ENCODE measurements at places on chromosomes 3 and 15.
A peak's percentile ranks its signal among the peaks of the same experiment; 100 is the strongest.

- no peak for ATAC-seq
Measured at GRCh38 chr15:60065951-60066350, 61.8 kb downstream of the FOXB1 start.

- ATAC-seq: no peak
Measured at GRCh38 chr3:98930413-98930812, 28.9 kb upstream of the DCBLD2 start.

GRCh38 chr3:56089739-56090138, 378.5 kb downstream of the ERC2 start:
- no peak for ATAC-seq

DNA sequence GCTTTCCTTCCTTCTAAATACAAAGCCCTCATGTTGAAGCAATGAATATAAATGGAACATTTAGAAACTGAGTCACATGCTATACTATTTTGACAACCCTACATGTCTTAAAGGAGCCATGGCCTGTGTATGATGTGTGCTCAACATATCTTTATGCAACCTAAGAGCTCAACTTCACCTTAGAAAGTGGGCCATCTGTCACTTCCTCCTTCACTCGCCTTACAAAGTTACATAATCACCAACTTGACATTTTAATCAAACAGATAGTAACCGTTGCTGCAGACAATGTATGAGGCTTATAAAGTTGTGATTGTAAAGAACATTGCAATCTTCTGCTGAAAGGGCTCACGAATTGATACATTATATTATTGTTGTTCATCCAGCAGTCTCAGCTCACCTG, 163.6 kb downstream of the SERPINI1 start:
- ATAC-seq: no peak

DNA sequence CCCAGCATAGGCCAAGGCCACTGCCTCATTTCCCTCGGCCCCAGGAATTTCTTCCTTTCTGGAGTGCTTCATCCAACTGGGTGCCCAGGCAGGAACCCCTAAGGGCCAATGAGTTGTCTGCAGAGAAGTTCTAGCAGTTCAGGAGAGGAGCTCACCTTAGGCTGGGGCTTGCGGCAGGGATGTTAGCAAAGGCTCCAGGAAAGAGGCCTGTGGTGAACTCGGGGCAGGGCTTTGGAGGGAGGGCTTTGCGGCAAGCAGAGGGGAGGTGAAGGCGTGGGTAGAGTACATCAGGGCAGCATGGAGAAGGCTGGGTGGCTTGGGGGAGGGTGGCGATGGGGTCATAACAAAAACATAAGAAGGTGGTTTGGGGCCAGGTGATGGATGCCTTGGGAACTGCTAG, 1.1 kb downstream of the GHRL start:
- ATAC-seq: no peak

DNA sequence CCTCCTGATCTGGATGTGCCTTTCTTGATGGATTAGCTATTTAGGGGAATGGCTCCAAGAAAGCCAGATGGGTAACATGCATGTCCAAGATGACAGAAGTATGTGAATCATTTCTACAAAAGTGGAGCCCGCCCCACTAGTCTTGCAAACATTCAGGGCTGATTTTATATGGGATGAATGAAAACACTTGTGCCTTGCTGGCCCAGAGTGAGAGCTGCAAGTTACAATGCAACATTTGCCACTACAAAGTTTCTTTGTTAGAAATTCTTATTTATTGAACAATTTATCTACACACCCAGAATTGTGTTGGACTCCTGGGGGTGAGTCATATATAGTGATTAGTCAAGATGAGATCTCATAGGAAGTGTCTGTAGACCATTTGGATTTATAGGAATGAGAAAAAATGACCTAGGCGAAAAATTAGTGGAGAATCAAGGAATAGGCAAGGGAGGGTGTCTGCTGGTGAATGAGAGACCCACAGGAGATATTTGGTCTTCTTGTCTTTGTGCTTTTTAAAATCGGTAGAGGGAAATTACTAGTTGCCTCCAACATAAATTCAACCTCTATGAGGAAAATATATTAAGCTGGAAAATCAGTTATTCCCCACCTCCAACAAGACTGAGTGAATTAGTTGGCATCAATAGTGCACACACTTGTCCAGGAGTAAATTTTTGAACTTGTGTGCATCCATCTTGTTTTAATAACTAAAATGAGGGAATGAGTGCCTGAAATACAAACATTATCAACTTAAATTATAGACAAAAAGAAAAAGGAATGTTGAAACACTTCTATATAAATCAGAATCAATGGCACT, 53.5 kb upstream of the DCBLD2 start:
- ATAC-seq: no peak

GRCh38 chr3:118740722-118741290, 293.8 kb downstream of the IGSF11 start:
- ATAC-seq: no peak

GRCh38 chr3:196813903-196814302, 53.8 kb upstream of the SENP5 start:
- ATAC-seq: peak; percentile 85

DNA sequence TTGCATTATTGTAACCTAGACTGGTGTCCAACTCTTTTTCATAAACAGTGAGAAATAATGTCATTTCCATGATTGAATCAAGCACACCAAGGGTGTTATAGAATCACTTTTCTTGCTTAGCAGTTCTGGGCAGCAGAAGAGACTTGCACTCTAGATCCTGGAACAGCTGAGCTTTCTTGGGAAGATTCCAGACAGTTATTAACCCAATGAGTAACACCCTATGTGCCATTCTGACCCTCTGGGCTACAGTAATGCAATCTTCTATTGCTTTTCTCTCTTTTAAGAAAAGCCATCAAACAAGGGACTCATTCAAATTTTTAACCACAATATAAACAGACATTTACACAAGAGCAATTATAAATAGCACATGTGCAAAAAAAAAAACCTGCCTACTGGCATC, 39.3 kb upstream of the USP3 start:
- no peak for ATAC-seq

DNA sequence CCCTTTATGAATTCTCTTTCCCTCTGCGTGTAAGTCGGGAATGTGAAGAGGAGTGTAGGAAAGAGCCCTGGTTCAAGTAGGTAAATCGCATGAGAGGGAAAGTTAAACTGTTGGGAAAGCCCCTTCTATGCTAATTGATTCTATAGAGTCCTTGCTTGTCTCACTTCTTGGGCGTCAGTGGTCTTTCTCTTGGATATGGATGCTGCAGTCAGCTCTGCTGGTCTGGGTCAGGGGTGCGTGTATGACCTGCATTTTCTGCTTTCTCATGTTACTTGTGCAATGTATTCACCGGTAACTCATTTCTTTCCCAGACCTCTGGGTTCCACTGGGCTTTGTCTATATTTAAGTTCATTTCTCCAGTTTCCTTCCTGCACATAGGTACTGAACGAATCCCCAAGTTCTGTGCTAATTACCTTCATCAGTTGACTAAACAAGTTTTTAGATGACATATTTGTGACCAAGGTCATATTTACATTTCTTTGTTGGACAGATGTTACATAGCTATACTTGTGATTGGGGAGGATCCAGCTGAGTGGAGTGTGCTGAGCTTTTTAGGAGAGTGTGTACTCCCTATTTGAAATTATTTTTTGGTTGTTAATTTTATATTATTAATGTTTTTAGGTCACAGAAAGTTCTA, 1.4 kb downstream of the SETD5 start:
- no peak for ATAC-seq

DNA sequence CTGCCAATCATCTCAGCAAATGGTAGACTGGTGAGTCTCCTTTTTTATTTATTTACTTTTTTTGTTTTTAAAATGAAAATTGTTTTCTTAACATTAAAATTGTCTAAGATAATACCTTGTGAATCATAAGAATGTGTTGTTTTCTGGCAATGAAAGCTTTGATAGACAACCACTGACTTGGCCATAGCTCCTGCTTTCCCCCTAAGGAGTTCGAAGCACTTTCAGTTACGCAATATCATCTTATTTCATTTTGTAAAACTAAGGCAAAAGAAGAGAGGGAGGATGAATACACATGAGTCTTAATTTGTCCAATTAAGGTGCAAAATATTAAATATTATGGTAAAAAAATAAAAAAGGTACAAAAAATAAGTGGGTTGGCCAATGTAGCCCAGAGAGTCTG, 74.8 kb upstream of the PLCL2 start:
- ATAC-seq: no peak

DNA sequence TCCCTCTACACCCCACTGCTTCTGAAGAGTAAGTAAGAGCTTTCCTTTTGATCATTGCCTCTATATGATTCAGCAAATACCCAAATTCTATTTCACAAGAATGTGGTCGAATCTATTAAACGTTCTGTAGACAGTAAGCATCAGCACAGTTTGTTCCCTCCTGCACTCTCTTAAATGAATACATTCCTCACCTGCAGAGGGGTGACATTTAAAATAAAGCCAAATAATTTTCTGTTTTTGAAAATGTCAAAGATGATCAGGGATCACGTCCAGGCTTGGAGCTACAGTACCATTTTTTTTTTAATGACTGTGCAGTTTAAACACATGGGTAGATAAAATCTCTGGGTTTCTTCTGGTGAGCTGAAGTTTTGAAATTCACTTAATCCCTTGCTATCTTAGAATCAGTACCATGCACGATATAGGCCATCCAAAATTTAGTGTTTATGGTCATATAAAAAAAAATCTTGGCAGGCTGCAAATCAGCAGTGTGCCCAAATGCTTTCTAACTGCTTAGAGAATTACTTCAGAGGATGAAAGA, 12.8 kb downstream of the PYDC2 start:
- ATAC-seq: no peak

- ATAC-seq: no peak
Measured at GRCh38 chr15:45134682-45135604, 5.1 kb downstream of the DUOX1 start.

DNA sequence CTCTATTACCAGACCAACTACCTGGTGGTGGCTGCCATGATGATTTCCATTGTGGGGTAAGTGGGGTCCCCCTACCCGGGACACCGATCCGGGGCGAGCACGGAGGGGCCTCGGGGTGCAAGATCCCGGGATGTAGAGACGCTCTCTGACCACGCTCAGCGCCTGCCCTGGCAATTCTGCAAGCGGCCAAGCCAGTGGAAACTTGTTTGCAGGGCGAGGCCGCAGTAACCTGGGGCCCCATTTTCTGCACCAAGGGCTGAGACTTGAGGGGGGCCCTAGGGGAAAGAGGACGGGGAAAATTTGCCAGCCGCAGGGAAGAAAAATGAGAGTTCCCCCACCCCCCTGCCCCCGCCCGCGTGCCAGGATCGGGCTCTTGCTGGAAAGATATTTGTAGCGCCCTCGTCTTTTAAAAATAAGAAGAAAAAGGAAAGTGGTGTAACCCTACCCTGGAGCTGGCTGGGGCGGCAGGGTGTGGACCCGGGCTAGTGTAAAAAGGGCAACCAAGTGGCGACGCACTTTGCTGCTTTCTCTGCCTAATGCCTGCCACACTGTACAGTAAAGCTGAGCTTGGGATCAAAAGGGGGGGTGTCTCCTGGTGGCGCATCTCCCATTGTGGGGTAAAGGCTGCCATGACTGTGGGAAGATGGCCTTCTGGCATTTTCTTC, 563 bp downstream of the ARL6IP5 start:
- peak; percentile 50 for ATAC-seq

DNA sequence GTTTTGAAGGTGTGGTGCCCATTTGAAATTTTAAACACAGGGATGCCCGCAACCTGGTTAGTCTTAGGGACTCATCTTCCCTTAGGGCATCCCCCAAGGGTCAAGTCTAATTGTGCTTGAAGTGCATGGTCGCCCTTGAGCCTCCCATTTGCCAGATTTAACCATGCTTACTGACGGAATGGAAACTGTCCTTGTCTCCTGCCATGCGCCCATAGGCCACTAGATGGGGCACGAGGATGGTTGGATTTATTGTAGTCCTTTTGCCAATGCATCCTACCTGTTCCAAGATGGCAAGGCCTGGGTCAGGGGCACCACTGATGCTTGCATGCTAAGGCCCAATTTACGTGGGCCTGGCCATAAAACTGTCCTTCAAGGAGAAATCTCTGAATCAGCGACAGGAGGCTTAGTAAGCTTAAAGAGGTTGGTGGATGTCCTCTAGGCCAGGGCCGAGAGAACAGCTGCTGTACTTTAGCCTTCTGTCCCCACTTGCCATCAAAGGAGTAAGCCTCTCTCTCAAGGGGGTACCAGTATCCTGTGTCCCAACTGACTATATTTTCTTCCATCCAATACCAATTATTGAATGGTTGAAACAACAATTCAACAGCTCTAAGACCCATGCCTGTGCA, 355.4 kb downstream of the OTOL1 start:
- ATAC-seq: peak; percentile 80

DNA sequence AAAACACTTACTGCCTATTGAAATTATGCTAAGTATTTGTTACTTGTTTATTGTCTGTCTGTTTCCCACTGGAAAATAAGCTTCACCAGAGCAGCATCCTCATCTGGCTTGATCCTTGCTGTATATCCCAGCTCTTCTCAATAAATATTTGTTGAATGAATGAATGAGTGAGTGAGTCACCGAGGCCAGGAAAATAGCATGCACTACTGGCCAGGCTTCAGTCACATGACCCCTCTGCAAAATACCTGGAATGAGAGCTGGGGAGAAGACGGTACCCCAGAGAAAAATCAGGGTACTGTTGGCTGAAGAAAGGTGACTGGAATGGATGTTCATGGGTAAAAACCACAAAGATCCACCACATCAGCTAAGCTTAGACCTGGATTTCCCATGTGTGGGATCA, 331.9 kb downstream of the SHQ1 start:
- ATAC-seq: no peak

DNA sequence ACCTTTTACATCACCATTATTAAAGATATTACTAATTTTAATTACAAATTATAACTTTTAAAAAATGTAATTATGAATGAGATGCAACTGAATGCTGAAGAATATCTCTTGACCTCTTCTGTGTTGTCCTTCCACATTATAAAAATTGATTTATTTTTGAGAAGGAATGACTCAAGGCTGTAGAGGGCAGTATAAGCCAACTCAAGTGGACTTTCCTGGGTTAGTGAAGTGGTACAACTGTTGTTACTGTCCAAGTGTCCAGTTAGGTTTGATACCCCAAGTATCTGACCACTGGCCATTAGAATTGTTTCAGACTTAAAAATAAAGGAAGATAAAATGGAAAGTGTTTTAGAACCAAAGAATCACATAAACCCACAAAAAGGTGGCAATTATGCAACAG, 51.9 kb downstream of the BBX start:
- ATAC-seq: peak; percentile 79

DNA sequence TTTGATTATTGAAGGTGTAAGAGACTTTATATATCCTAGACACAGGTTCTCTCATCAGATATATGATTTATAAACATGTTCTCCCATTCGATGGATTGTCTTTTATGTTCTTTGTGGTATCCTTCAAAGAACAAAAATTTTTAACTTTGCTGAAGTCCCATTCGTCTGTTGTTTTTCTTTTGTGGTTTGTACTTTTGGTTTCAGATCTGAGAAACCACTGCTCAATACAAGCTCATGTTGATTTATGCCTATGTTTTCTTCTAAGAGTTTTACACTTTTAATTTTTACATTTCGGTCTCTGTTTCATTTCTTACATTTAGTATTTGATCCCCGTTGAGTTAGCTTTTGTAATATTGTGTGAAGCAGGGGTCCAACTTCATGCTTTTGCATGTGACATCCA, 103.3 kb upstream of the SPRED1 start:
- ATAC-seq: no peak

All from SK-N-SH treated with all-trans-retinoic acid at 6 μM for 48 hours (cell line).